ENCODE measurements at places on chromosomes 12 and 14. TPM values are rescaled to one million over a fixed set of nuclear protein-coding genes. Genes with fewer than 3 reads are reported as not detected.

The SYNJ2BP gene
- 7.3 TPM for total RNA-seq

The ACSS3 gene
- not detected for total RNA-seq

The LBHD2 gene
- total RNA-seq: not detected

The HOXC6 gene
- not detected for total RNA-seq

DNA sequence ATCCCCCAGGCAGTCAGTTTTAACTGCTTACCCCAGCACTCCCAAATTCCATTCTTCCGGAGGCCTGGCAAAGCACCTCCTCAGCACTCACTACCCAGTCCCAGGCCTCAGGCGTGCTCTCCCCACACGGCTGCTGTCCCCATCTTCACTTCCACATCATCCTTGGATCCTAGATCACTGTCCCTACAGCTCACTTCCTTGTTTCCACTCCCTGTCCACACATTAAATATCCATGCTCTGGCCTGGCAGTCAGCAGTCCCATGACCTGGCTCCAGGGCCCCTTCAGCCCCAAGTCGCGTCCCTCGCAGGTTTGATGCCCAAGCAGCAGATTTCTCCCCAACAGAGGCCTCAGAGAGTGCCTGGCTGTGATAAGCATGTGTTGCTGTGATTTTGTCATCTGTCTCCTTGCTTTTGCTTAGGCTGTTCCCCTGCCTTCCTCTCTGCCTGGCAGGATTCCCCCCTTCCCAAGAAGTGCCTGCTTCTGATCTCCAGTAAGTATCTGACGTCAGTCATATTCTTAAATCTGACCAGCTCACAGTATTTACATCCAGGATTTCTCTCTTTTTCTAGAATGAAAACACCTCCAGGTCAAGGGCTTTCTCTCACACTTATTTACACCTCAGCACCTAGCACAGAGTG, 241.7 kb downstream of the ZFP36L1 start:
- no peaks in the 10 kb centered on the region for H3K4me1 ChIP-seq
- H3K27me3 ChIP-seq: no peaks in the 10 kb centered on the region
- no peak overlapping the region for H3K27ac ChIP-seq
- no peaks in the 10 kb centered on the region for H3K36me3 ChIP-seq

- H3K4me3 ChIP-seq: no peak overlapping the region
- no peaks in the 10 kb centered on the region for H3K4me1 ChIP-seq
- H3K27me3 ChIP-seq: peaks cover 11% of the 10 kb centered on the region
- no peaks in the 10 kb centered on the region for H3K36me3 ChIP-seq
These were observed 98.5 kb downstream of the KLHL28 start for GRCh38 chr14:44863271-44863670.

- H3K36me3 ChIP-seq: peaks cover 37% of the 10 kb centered on the region
- H3K4me3 ChIP-seq: no peak overlapping the region
- H3K4me1 ChIP-seq: peaks cover 20% of the 10 kb centered on the region
- H3K27ac ChIP-seq: peak overlapping the region; percentile 59
- no peak for DNase-seq
These were observed 130.7 kb downstream of the CRACR2A start for GRCh38 chr12:3622021-3622821.

- no peaks in the 10 kb centered on the region for H3K4me1 ChIP-seq
- peaks cover 33% of the 10 kb centered on the region for H3K27me3 ChIP-seq
- H3K36me3 ChIP-seq: no peaks in the 10 kb centered on the region
- DNase-seq: no peak
- H3K4me3 ChIP-seq: no peak overlapping the region
- no peak overlapping the region for H3K27ac ChIP-seq
These were observed 76.3 kb downstream of the MAP1LC3B2 start for GRCh38 chr12:116635487-116635886.

- DNase-seq: no peak
- H3K36me3 ChIP-seq: no peaks in the 10 kb centered on the region
- no peak overlapping the region for H3K27ac ChIP-seq
- H3K4me3 ChIP-seq: no peak overlapping the region
- H3K4me1 ChIP-seq: no peaks in the 10 kb centered on the region
These were observed 55.0 kb upstream of the NELL2 start for GRCh38 chr12:44930972-44931600.

GRCh38 chr12:13942826-13943225, 38.6 kb downstream of the GRIN2B start:
- H3K27me3 ChIP-seq: peaks cover 17% of the 10 kb centered on the region
- H3K4me3 ChIP-seq: no peak overlapping the region
- DNase-seq: no peak
- no peaks in the 10 kb centered on the region for H3K4me1 ChIP-seq
- H3K27ac ChIP-seq: no peak overlapping the region

- no peaks in the 10 kb centered on the region for H3K36me3 ChIP-seq
- no peak overlapping the region for H3K27ac ChIP-seq
- H3K27me3 ChIP-seq: peaks cover 23% of the 10 kb centered on the region
- no peak for DNase-seq
- H3K4me3 ChIP-seq: no peak overlapping the region
- H3K4me1 ChIP-seq: peaks cover under 1% of the 10 kb centered on the region
These were observed 135.5 kb downstream of the GCH1 start for GRCh38 chr14:54767139-54767431.

DNA sequence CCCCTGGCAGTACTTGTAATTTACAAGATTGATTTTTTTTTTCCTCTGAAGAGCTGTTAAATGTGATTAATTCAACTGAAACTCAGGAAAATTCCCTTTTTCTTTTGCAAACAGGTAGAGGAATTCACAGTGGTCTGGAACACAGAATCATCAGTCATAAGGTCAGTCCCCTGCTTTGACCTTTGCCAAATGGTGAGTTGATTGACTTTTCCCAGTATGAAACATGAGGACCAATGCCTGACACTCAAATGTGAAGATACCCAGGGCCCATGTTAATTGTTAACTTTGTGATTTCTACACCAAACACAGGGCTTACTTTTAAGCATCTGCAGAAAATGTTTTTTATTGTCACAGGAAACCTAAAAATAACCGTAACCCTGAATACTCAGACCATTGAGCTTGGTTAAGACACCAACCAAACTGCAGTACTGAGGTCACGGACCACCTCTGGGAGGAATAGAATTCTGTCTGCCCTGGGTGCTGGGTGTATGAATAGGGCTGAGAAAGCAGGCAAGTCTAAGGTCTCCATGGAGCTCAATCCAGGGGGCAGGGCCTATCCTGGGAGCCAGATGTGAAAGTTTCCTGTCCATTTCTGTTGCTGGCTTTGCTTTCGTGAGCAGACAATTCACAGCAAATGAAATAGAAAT, 192.4 kb downstream of the TMX1 start:
- no peaks in the 10 kb centered on the region for H3K36me3 ChIP-seq
- DNase-seq: no peak
- H3K4me3 ChIP-seq: no peak overlapping the region
- H3K27ac ChIP-seq: no peak overlapping the region
- H3K4me1 ChIP-seq: no peaks in the 10 kb centered on the region

DNA sequence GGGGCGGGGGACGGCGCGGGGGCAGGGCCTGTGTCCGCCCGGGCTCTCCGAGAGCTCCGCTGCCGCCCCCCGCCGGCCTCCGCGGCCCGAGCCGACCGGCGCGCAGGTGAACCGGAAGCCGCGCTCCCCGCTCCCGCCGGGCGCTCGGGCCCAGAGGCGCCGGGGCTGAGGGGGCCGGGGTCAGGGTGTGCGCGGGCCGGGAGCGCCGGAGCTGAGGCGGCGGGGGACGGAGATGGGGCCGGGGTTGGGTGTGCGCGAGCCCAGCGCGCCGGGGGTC, 431 bp downstream of the HIP1R start:
- no peak overlapping the region for H3K27ac ChIP-seq
- H3K27me3 ChIP-seq: peaks cover 15% of the 10 kb centered on the region
- DNase-seq: no peak
- H3K4me3 ChIP-seq: peak overlapping the region; percentile 83
- peaks cover 23% of the 10 kb centered on the region for H3K4me1 ChIP-seq

DNA sequence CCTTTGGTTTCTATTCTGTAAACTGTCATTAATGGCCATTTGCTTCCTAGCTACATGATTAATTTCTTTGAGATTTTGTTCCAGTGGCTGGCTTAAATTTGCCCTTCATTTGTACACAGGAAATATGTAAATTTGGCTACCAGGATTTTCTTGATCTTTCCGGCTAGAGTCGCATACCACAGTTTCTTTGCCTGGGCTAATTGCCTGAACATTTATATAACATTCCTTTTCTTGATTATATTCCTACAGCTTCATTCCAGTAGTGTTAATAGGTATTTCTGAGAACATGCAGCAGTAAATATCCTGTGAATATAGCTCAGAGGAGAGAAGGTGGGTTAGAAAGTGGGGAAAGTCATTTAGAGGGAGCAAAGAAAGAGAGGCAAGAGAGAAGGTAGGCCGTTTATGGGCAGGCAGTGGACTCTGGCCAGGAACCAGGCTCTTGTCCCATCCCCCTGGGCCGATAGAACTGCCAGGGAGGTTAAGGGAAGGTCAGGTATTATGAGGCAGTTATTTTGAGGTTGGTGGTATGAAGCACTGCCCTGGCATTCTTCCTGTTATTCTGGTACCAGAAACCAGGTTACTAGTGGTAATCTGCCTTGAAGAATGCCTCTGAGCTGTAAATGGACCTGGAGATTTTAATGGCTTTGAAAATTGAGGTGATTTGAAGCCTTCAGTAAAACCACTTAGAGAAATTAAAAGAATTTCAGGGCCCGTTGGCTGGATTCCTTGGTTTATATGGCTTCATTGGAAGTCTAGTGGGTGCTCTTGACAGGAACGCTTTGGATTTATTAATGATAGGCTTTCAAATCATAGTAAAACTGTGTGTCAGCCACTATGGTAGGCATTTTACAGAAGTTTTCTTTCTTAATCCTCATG, 4.4 kb downstream of the RNF10 start:
- H3K27ac ChIP-seq: peak overlapping the region; percentile 80
- H3K27me3 ChIP-seq: no peaks in the 10 kb centered on the region
- H3K4me1 ChIP-seq: peaks cover 55% of the 10 kb centered on the region

DNA sequence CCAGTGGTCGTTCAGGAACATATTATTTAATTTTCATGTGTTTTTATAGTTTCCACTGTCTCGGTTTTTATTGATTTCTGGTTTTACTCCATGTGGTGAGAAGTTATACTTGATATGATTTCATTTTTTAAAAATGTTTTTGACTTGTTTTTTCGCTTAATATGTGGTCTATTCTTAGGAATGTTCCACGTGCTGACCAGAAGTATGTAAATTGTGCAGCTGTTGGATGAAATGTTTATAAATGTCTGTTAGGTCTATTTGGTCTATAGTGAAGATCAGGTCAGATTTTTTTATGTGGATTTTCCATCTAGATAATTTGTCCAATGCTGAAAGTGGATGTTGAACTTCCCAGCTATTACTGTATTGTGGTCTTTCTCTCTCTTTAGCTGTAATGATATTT, 433.8 kb upstream of the MIS18BP1 start:
- no peak overlapping the region for H3K27ac ChIP-seq
- DNase-seq: no peak
- H3K36me3 ChIP-seq: no peaks in the 10 kb centered on the region
- no peaks in the 10 kb centered on the region for H3K27me3 ChIP-seq
- no peak overlapping the region for H3K4me3 ChIP-seq

DNA sequence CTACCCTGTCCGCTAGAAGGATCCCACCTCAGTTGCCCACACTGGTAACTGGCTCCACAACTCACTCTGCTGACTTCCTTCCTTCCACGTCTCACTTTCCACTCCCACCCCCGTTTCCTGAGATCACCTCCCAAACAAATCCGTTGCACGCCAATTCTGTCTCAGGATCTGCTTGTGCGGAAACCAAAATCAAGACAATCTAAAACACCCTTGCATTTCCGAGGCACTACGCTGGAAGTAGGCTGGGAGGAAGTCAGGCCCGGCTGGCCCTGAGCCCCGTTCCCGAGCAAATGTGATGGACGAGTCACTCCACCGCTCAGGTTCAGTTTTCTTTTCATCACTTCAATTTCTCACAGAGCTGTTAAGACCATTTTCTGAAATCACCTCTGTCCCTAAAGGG, 23.1 kb downstream of the ABCB9 start:
- DNase-seq: no peak
- H3K36me3 ChIP-seq: no peaks in the 10 kb centered on the region
- no peaks in the 10 kb centered on the region for H3K27me3 ChIP-seq
- H3K4me1 ChIP-seq: peaks cover 38% of the 10 kb centered on the region
- H3K4me3 ChIP-seq: no peak overlapping the region

GRCh38 chr12:75933101-75933500, 98.5 kb downstream of the PHLDA1 start:
- peaks cover 13% of the 10 kb centered on the region for H3K36me3 ChIP-seq
- H3K4me1 ChIP-seq: peaks cover 38% of the 10 kb centered on the region
- H3K27me3 ChIP-seq: no peaks in the 10 kb centered on the region

- no peaks in the 10 kb centered on the region for H3K4me1 ChIP-seq
- H3K27ac ChIP-seq: no peak overlapping the region
- H3K27me3 ChIP-seq: no peaks in the 10 kb centered on the region
- no peak for DNase-seq
- no peak overlapping the region for H3K4me3 ChIP-seq
These were observed 232.6 kb upstream of the SRRM4 start for GRCh38 chr12:118748478-118749380.

- H3K4me3 ChIP-seq: no peak overlapping the region
- no peak overlapping the region for H3K27ac ChIP-seq
- DNase-seq: no peak
- H3K36me3 ChIP-seq: peaks cover 5% of the 10 kb centered on the region
- H3K4me1 ChIP-seq: peaks cover 16% of the 10 kb centered on the region
These were observed 56.4 kb downstream of the GOLGA5 start for GRCh38 chr14:92850492-92850891.

- H3K4me1 ChIP-seq: peaks cover 38% of the 10 kb centered on the region
- no peak for DNase-seq
- peaks cover 53% of the 10 kb centered on the region for H3K36me3 ChIP-seq
- no peak overlapping the region for H3K27ac ChIP-seq
These were observed 67.6 kb downstream of the FOXN3 start for GRCh38 chr14:89349171-89350008.

- no peaks in the 10 kb centered on the region for H3K36me3 ChIP-seq
- peak; percentile 43 for DNase-seq
These were observed 69.9 kb upstream of the CNTN1 start for GRCh38 chr12:40622246-40622838.

Measured in activated CD8-positive, alpha-beta memory T cell treated with anti-CD3 and anti-CD28 coated beads, Interleukin-2, amount 10 ng/mL, durations not matched to agents 7 days and 5 days (primary cell).